Lung microvascular endothelial cell (primary cell): ENCODE measurements at places on chromosomes 2 and 18. TPM values are rescaled to one million over a fixed set of nuclear protein-coding genes. Genes with fewer than 3 reads are reported as not detected.

Gene CD207
- under 0.01 TPM in 1 of 2 replicates, not detected in the other for total RNA-seq

Gene UGT1A8
- not detected in 2 replicates for total RNA-seq

Gene CDH2
- total RNA-seq: 0.79 and 2.2 TPM in 2 replicates

Gene APCDD1
- not detected in 2 replicates for total RNA-seq

Gene FOXI3
- not detected in 2 replicates for total RNA-seq

Gene TDRD15
- not detected in 2 replicates for total RNA-seq

Gene SLC9A2
- under 0.01 TPM in 1 of 2 replicates, not detected in the other for total RNA-seq

Gene GCKR
- total RNA-seq: 0.22 TPM in 1 of 2 replicates, not detected in the other

Gene FSIP2
- under 0.01 TPM in 2 replicates for total RNA-seq

Gene EPG5
- total RNA-seq: 8.9 and 12.1 TPM in 2 replicates

Gene SPP2
- not detected in 2 replicates for total RNA-seq

Gene MOCOS
- under 0.01 and 0.22 TPM in 2 replicates for total RNA-seq

Gene LYPD6
- total RNA-seq: 3.7 and 7.5 TPM in 2 replicates

Gene LOXL3
- total RNA-seq: 0.65 and 1.2 TPM in 2 replicates
